Jurkat, Clone E6-1 (cell line): ENCODE measurements at places on chromosomes 7 and 10.

GRCh38 chr7:117458977-117459583 is 20.7 kb upstream of the CFTR start:
- peak; percentile 47 for DNase-seq

GRCh38 chr10:11528286-11528685 is 83.2 kb downstream of the USP6NL start:
- no peak for DNase-seq

DNA sequence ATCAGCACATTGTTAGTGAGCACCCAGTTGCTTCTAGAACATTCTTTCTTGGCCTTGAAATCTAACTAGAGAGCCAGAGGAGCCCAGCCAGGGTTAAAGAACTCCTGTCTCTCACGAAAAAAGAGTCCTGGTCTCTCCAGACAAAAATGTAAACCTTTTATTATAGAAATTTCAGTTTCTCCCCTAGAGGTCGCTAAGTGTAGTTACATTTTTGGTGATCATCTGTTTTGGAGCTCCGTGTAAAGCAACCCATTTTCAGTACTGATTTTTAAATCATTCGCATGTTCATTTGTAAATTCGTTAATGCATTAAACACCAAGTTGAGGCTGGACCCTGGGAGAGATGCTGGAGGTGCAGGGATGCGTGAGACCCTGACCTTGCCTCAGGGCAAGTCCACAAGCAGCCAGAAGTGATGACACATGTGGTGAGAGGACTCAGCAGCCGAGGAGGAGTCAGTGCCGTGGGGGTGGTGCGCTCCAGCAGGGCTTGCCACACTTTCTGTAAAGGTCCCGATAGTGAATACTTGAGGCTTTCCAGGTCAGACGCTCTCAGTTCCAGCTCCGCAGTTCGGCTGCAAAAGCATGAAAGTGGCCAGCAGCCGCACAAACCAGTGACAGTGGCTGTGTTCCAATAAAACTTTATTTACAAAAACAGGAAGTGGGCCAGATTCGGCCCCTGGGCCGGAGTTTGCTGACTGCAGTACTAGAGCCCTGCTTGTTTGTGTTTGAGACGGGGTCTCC is 578.6 kb upstream of the FOXK1 start:
- no peak for DNase-seq

DNA sequence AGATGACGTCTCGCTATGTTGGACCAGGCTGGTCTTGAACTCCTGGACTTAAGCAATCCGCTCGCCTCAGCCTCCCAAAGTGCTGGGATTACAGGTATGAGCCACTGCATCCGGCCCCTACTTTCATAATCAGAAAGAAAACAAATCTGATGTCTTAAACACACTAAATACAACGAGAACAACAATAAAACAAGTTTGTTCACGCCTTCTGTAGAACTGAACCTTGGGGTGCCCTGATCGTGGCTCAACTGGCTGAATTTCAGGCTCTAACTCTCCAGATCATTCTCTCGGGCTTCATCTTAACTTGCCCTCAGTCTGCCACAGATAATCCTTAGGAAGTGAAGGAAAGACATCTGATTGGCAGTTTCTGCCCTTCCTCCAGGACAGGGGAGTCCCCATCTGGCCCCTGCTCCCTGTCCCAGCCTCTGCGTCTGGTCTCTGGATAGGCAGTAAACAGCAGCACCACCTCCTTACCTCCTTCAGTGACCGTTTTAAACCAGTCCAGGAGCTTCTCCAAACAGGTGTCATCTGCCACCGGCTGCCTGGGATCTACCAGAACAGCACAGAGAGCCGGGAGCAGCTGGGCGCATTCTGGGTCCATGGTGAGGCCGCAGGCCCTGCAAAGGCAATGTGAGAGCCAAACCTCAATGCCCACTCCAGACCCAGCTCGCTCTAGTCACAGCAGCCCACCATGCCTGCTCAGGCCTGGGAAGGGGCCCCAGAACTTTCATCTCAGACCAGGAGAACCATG is 1.3 kb downstream of the BRAT1 start:
- no peak for DNase-seq

DNA sequence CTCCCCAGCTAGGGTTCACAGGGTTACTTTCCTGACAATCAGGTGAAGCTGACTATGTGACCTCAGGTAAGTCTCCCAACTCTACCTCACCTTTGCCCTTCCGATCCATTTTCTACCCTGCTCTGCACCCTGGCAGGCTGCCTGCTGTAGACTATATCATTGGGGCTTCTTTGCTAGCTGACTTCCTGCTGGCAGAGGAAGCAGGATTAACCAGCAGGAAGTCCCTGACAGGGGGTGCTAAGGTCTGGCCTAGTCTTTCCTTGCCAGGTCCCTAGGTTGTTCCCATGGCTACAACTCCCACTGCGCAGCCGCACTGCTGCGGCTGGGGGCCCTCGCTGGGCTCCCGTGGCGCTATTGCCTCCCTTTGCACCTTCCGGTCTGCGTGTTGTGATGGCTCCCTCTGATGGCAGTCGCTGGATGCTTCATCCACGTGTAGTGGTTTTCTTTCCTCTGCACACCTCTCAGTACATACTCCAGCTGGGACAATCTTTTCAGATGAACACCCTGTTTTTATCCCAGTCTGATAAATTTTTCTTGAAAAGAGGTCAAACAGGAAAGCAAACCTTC is 365.9 kb downstream of the REEP3 start:
- DNase-seq = no peak

DNA sequence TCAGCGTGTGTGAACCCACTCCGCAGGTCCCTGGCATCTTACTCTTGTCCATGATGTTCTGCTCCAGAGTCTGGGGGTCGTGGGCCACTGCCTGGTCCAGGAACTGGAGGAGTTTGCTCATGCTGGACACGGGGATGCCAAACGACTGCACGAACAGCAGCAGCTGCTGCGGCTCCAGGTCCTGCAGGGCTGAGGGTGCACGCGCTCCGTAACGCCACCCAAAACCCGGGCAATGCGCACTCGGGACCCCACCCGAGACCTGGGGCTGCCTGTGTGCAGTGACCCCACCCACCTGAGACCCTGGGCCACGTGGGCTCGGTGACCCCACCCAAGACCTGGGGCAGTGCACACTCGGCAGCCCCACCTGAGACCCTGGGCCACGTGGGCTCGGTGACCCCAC is 22.0 kb upstream of the MICALL2 start:
- DNase-seq = no peak

GRCh38 chr7:77714195-77714594 is 17.9 kb downstream of the RSBN1L start:
- no peak for DNase-seq

GRCh38 chr10:111875725-111876124 is 307.8 kb downstream of the GPAM start:
- DNase-seq = no peak

GRCh38 chr7:150340024-150340749 is 1.2 kb downstream of the RARRES2 start:
- no peak for DNase-seq

DNA sequence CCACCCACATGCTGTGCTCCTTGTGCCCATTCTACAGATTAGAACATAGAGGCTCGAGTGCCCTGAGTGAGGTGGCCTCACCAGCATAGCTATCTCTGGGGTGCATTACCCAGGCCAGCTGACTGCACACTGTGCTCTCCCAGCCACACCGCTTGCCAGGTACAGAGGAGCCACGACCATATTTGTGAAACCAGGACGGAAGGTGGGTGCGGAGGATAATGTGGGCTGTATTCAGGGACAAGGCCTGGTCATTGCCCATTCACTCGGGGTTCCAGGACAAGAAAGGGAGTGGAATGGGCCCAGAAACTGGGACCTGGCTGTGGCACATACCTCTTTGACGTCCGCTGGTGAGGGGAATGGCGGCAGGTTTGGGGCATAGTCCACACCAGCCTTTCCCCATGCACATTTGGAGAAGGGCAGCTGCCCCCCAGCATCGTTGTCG is 236.0 kb downstream of the TNS3 start:
- DNase-seq = no peak

- no peak for DNase-seq
These were observed 8.8 kb downstream of the PDGFA start for GRCh38 chr7:510782-511281.

- DNase-seq = no peak
These were observed 13.2 kb downstream of the GATAD1 start for GRCh38 chr7:92460510-92460909.

GRCh38 chr7:110522761-110523200 is 568.1 kb upstream of the LRRN3 start:
- DNase-seq = no peak

DNA sequence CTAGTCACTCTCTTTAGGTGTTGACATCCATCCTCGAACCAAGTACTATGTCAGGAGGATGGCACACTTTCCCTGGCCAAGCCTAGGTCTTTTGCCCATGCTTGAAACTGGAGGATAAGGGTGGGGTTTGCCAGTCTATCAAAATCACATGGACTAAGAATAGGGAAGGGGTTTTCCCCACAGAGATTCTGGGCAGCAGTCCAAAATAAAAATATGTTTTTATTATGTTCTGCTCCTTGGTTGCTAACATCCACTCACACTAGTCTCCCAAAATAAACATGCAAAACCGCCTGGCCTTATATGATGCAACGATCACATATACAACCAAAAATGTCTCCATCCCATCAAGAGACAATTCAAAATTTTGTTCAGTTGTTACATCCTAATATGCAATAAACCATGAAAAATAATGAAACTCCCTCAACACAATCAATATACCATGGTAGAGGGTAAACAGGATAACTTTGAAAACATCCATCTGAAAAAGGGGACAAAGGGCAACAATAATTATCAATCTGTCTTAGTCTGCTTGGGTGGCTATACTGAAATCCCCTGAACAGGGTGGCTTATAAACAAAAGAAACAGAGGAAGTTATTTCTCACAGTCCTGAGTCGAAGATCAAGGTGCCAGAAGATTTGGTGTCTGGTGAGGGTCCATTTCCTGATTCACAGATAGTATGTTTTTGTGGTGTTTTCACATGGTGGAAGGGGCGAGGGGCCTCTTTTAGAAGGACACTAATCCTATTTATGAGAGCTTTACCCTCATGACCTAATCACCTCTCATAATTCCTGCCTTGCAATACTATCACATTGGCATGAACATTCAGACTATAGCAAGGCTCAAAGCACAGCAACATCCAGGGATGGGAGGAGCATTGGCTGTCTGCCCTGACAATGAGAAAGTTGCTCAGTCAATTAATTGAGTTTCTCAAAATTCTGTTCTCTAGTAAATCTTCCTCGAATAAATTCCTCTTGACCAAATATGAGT is 159.3 kb downstream of the ETV1 start:
- no peak for DNase-seq

GRCh38 chr7:105975770-105976417 is 12.8 kb downstream of the CDHR3 start:
- DNase-seq = no peak

- DNase-seq = no peak
These were observed 11.4 kb downstream of the IRF5 start for GRCh38 chr7:128948976-128949760.

GRCh38 chr7:21429786-21430574 is 2.1 kb downstream of the SP4 start:
- DNase-seq = no peak

GRCh38 chr7:140696024-140696679 is 356 bp upstream of the NDUFB2 start:
- DNase-seq = peak; percentile 80

DNA sequence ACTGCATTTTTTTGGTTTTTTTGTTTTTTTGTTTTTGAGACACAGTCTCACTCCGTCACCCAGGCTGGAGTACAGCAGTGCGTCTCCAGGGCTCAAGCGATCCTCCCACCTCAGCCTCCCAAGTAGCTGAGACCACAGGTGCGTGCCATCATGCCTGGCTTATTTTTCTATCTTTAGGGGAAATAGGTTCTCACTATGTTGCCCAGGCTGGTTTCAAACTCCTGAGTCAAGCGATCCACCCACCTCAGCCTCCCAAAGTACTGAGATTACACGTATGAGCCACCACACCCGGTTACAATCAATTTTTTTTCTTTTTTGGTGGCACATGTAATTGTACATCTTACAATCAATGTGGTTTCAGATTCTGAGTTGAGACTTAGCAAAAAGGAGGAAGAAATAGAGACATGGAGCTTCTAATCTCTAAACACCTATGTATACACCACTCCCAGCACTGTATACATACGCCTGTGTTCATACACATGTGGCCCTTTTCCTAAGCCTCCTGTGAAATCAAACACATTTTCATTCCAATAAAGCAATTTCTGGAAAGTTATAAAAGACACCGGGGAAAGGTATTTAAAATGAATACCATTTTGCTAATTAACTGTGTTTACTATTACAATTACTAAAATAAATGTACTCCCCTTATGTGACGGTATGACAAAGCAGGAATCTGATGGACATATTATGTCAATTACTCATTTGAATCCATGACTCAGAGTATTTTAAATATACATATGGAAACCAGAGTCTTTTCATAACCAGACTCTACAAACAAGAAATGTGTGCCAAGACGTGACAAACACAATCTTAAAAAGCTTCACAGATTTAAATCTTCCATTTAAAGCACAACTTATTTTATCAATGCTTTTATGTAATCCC is 40.9 kb downstream of the SMURF1 start:
- no peak for DNase-seq

DNA sequence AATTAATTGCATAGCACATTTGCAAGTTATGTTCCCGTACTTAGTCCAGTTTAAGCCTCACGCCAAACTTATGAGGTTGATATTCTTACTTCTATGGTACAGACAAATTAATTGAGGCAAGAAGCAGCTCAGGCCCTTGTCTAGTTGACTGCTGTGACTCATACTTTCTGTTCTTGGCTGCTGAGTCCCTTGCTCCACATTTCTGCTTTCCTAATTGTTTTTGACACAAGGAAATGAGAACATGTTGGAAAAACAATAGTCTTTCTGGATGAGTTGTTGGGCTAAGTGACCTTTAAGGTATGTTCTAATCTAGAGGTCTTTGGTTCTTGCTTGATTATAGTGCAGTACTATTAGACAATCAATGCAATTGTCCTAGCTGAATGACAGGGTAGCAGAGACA is 331.8 kb downstream of the NRG3 start:
- DNase-seq = no peak

DNA sequence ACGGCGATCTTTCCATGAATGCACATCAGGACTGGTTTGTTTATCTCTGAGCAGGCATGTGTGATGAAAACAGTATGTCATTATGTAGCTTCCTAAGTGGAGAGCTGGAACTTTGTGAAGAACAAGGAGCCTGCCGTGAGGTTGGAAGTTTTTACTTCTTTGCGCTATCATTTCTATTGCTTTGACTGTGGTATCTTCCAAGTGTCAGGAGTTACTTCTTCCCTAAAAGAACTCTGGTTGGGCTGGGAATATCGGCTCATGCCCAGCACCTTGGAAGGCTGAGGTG is 167.4 kb upstream of the AHR start:
- DNase-seq = no peak

- no peak for DNase-seq
These were observed 97.8 kb downstream of the CALCR start for GRCh38 chr7:93476491-93477344.
